ENCODE measurements at places on chromosomes 3 and 15. TPM values are rescaled to one million over a fixed set of nuclear protein-coding genes. Genes with fewer than 3 reads are reported as not detected.
A peak's percentile ranks its signal among the peaks of the same experiment; 100 is the strongest.

DNA sequence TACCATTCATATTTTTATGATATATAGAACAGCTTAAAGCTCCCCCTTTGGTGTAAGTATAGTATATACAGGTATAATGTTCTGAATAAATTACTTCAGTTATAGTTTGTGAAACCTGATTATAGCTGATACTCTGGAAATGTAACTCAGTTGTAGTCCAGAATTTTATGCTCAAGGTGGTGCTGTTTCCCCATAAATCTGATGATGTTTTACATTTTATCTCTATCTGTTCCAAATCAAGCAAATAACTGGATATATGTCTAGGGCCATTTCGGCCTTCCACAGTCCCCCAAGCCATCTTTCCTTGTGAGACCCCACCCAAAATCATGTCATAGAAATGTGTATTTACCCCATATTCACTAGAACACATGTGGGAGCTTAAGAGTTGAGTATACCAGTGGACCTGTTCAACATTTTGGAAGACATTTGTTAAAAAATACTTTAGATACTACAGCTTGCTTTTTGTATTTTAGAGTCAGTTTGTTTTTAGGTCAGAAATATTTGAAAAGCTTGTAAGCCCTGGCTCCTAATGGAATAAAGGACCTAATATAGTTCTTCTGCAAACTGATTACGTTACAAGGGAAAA is 107.1 kb downstream of the ATG7 start:
- peak; percentile 51 for DNase-seq

DNA sequence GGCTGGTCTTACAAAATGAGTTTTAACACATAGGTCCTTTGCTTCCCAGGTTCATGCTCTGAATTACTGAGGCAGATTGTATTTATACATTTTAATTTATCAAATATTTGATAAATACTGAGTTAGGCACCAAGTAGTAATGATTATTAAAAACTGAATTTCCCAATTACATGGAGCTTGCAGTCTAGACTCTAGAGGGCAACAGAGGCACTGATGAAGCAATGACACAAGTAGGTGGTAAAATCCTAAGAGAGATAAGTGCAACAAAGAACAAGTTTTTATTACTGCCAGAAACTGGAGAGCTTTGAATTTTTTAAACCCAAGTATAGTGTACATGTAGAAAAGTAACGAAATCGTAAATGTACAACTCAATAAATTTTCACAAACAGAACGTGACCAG is 406.2 kb upstream of the RARB start:
- peak; percentile 47 for DNase-seq

GRCh38 chr3:132843851-132844553 is 121.8 kb upstream of the NPHP3 start:
- no peak for DNase-seq

- DNase-seq = no peak
These were observed 1.6 kb downstream of the IL12A start for GRCh38 chr3:159989973-159990846.

KCNAB1 gene
- total RNA-seq = not detected

GRCh38 chr3:78048698-78049097 is 1008.8 kb downstream of the ROBO2 start:
- DNase-seq = no peak
